ENCODE measurements at places on chromosomes 12 and 14. TPM values are rescaled to one million over a fixed set of nuclear protein-coding genes. Genes with fewer than 3 reads are reported as not detected.

Gene OLR1
- 0.60 TPM for total RNA-seq

Gene MYH6
- not detected for total RNA-seq

Gene CPNE8
- total RNA-seq, result 6.1 TPM

Gene HOXC13
- 0.12 TPM for total RNA-seq

Gene MYO1A
- total RNA-seq, result 1.2 TPM

Gene CLMN
- 0.99 TPM for total RNA-seq

Gene AICDA
- total RNA-seq, result 0.10 TPM

Gene KRT78
- total RNA-seq, result not detected

Gene RNASE11
- total RNA-seq, result not detected

Gene NR1H4
- total RNA-seq, result not detected

Gene RTN1
- total RNA-seq, result not detected

Gene KLHL33
- 0.49 TPM for total RNA-seq

Gene SMIM41
- total RNA-seq, result not detected

Gene TMCC3
- total RNA-seq, result 1.2 TPM

Gene TAS2R50
- 1.1 TPM for total RNA-seq

Gene TDRD9
- 0.56 TPM for total RNA-seq

Gene KRT71
- not detected for total RNA-seq

Gene VDR
- total RNA-seq, result 4.1 TPM

Gene SPX
- not detected for total RNA-seq

Gene TCL1B
- 0.53 TPM for total RNA-seq
